ENCODE measurements at places on chromosomes 2 and 18. TPM values are rescaled to one million over a fixed set of nuclear protein-coding genes. Genes with fewer than 3 reads are reported as not detected.

GRCh38 chr2:203201426-203201825, 37.4 kb upstream of the CYP20A1 start:
- DNase-seq, result no peak

- DNase-seq, result no peak
These were observed 1354.9 kb upstream of the TMEFF2 start for GRCh38 chr2:193549661-193550060.

- no peak for DNase-seq
These were observed 55.2 kb downstream of the METTL4 start for GRCh38 chr18:2515908-2516625.

- DNase-seq, result no peak
These were observed 19.2 kb downstream of the ATP6V1B1 start for GRCh38 chr2:70954886-70955285.

DNA sequence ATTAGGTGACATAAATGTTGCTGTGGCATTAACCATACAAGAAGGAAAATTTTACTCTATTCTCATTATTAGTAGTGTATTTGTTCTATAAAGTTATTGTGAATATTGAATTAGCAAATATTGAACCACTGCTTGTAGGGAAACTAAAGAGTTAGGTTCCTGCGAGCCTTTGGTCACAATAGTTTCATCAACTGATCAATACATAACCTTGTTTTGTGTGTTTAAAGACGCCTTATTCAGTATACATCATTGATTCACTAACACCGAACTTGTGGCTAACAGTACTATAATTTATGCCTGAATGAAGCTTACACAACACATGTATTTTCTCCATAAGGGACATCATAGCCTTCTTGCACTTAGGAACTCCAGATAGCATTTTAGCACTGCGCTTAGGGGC, 36.9 kb downstream of the VPS54 start:
- DNase-seq, result no peak

DNA sequence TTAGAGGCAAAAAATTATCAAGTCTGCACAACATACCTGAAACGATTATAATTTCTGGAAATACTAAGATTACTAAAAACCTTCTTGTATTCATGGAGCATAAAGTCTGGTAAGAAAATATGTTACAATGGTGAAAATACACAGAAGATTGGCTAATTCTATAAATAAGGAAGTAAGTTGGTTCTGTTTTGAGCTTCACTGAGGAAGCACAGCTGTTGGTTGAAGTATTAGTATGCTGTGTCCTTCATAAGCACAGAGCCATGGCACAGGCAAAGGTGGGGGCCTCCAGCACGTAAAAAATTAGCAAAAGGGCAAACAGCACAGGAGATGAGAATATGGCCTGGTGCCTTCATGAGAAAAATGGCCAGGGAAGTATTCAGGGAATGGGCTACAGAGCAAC, 40.4 kb upstream of the ANKRD62 start:
- DNase-seq, result no peak

DNA sequence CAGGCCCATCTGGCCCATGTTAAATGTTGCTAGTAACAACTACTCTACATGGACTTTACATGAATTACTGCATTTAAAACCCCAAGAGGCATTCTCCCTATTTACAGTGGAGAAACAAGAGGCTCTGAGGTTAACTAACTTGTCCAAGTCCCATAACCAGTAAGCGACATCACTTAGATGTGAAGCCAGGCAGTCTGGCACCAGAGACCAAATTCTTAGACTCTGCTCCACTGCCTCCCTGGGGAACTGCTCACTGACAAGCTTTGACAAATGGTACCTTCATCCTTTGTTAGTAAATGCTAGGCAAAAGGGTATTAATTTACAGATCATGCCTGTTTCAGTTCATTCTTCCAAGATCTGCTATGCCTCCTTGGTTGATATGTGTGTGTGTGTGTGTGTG, 124.8 kb downstream of the AFF3 start:
- DNase-seq, result no peak

- DNase-seq, result no peak
These were observed 5.6 kb upstream of the ASB1 start for GRCh38 chr2:238420878-238421694.

The SPEG gene
- 3.8 TPM for total RNA-seq

GRCh38 chr2:141946016-141946415, 184.8 kb downstream of the LRP1B start:
- no peak for DNase-seq

GRCh38 chr2:101998556-101998895, 6.8 kb downstream of the IL1R2 start:
- no peak for DNase-seq

DNA sequence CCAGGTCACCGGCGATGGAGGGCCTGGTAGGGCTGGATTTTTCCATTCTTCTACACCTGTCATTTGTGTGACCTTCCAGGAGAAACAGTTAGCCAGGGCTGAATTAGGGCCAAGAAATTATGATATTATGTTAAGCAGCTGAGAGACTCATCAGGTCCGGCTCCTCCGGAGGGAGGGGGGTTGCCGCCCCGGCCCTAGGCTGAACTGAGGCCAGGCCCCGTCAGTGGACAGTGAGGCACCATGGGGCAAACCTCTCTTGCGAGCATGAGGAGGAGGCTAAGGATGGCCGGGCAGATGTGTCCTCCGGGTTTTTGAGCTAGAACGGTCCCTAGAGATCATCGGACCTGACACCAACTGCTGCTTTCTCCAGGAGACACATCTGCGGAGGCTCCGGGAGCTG, 150.1 kb downstream of the SOX11 start:
- no peak for DNase-seq

- DNase-seq, result no peak
These were observed 34.8 kb downstream of the SNTG2 start for GRCh38 chr2:985317-985898.

GRCh38 chr2:144252694-144253093, 267.2 kb downstream of the ZEB2 start:
- DNase-seq, result no peak

The POTEJ gene
- total RNA-seq, result not detected

DNA sequence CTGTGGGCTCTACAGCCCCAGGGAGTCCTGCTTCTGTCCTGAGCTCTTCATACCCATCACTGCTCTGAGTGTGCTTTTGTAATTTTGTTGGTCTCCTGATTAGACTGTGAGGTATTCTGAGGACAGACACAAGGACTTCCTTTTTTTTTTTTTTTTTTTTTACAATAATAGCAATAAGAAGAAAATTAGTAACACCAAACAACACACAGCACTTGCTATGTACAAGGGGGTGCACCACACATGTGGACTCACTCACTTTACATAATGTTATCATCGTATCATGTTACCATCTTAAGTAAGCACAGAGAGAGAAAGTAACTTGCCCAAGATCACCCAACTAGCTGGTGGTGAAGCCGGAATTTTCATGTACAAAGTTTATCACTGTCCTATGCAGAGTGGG, 34.6 kb downstream of the MBP start:
- DNase-seq, result no peak

The CHRNG gene
- total RNA-seq, result not detected

DNA sequence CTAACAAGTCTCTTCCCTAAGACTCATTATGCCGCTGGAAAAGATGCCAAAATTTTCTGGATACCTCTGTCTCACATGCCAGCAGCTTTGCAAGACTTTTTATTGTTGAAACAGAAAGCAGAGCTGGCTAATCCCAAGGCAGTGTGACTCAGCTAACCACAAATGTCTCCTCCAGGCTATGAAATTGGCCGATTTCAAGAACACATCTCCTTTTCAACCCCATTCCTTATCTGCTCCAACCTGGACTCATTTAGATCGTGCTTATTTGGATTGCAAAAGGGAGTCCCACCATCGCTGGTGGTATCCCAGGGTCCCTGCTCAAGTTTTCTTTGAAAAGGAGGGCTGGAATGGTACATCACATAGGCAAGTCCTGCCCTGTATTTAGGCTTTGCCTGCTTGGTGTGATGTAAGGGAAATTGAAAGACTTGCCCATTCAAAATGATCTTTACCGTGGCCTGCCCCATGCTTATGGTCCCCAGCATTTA, 26.3 kb downstream of the DHRS9 start:
- DNase-seq, result no peak

The SCN2A gene
- 0.21 TPM for total RNA-seq

The MROH2A gene
- 2.1 TPM for total RNA-seq

GRCh38 chr2:134258684-134259388, 5.0 kb downstream of the MGAT5 start:
- DNase-seq, result no peak

- DNase-seq, result no peak
These were observed 458.5 kb upstream of the ACVR2A start for GRCh38 chr2:147386284-147386683.

DNA sequence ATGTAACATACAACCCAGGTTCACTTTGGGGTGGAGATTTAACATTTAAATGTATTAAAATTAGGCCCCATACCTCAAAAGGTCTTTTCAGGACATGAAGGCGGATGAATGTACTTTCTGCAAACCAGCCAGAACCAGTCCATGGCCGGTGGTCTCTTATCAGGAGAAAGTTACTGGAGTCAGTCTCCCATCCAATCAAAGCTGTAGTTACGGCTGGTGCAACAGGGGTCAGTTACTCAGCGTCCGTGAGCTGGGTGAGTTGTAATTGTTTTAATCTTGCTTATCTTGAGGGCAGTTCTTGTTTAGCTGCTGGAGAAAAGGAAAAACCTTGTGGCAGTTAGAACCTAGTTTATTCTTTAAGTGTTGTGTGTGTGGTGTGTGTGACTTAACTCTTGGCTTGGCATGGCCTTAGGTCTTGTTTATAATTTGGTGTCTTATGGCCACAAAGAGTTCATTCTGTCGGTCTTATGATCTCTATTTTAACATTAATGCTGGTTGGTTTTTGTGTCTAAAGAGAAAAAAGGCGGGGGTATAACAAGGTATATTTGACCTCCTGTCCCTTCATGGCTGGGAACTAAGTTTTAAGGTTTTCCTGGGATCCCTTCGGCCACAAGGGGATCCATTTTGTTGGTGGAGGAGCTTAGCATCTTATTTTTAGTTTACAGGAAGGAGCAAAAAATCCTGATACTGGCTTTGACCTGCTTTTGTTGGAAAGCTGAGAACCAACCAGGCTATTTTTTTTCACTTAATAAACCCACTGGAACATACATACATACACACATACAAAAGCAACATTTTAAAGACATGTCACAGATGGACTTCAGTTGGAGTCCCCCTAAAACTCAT, 143.5 kb upstream of the NCK2 start:
- DNase-seq, result no peak

DNA sequence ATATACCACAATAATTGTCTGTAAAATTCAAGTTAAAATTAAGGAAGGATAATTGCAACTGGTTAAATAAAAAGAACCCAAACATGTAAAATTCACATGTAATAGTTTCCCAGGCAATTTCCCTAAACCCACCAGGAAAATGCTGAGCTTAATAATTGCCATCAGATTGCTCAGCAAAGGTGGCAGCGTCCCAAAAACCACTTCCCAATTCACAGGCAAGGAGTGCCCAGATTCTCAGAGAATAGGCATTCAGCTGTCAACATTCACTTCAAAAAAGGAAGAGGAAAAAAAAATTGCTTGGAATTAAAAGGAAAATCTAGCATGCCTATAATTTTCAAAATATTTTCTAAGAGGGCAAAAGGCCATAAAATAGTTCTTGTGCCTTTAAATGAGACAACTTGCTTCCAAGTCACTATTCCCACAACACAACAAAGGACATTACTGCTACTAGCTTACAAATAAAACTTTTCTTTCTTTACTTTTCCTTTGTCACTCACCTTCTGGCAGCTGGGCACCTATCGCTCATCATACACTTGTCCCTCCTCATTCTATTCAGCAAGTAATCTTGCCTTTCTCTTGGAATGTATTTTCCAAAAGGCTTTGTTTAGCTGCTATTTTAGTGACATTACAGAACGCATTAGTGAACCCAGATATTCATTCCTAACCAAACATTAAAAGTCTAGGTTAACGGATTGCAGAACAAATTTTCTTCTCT, 15.2 kb downstream of the SRBD1 start:
- no peak for DNase-seq

GRCh38 chr18:48345596-48345995, 63.6 kb downstream of the ZBTB7C start:
- DNase-seq, result no peak

DNA sequence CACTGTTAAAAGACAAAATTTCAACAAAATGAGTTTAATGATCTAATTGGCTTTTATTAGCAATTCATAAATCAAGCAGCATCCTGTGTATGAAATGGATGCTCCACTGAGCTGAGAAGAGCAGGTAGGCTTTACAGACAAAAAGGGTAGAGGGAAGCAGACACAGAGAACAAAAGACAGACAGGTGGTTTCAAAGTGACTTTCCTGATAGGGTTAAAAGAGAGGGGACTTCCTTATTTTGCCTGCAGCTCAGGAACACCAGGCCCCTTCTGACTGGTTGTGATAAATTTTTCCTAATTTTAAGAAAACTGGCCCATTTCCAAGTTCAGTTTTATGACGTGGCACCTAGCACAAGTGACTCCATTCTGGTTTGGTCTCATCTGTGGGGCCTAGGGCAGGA, 11.9 kb downstream of the TEX51 start:
- DNase-seq, result no peak

GRCh38 chr2:227939271-227940027, 68.0 kb downstream of the DAW1 start:
- DNase-seq, result no peak

- DNase-seq, result no peak
These were observed 14.6 kb downstream of the ITGA4 start for GRCh38 chr2:181471783-181472182.

DNA sequence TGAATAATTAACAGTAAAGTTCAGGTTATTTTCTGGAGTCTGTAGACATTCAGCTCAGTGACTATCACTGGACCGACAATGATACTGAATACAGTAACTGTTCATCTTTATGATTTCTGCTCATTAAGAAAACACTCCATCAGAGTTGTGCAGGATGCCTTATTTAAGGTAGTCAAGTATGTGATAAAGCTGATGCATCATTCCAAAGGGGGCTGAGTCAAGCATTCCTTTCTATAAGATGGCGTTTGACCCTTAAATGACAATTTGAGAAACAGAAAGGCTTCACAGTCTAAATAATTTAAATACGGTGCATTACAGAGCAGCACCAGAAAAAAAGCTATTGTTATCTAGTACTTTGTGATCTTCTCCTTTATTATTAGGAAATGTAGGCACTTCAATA, 131.1 kb downstream of the CDH2 start:
- no peak for DNase-seq

- DNase-seq, result no peak
These were observed 74.4 kb downstream of the TMEM18 start for GRCh38 chr2:602571-603359.

DNA sequence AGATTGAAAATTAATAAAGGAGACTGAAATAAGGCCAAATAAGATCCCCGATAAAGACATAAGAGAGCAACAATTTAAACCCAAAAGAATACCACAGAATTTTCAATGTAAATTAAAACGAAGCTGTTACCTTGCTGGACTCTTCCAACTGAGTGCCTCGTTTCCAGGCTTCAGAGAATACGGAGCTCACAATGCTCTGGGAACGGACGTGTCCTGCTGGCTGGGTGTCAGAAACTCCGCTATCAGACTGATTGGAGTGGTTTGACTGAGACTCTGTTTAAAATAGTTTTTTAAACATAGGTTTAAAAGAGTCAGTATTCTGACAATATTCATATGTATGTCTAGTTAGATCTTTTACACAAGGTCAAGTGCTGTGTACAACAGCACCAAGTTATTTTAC, 90.4 kb downstream of the RAPH1 start:
- DNase-seq, result no peak

- DNase-seq, result peak; percentile 8
These were observed 622 bp upstream of the KCMF1 start for GRCh38 chr2:84970210-84970867.

Measured in esophagus squamous epithelium (tissue), 5 donors.